CD4-positive, alpha-beta T cell treated with Interleukin-4 for 1 hour (primary cell): ENCODE measurements at places on chromosomes 2 and 18.

DNA sequence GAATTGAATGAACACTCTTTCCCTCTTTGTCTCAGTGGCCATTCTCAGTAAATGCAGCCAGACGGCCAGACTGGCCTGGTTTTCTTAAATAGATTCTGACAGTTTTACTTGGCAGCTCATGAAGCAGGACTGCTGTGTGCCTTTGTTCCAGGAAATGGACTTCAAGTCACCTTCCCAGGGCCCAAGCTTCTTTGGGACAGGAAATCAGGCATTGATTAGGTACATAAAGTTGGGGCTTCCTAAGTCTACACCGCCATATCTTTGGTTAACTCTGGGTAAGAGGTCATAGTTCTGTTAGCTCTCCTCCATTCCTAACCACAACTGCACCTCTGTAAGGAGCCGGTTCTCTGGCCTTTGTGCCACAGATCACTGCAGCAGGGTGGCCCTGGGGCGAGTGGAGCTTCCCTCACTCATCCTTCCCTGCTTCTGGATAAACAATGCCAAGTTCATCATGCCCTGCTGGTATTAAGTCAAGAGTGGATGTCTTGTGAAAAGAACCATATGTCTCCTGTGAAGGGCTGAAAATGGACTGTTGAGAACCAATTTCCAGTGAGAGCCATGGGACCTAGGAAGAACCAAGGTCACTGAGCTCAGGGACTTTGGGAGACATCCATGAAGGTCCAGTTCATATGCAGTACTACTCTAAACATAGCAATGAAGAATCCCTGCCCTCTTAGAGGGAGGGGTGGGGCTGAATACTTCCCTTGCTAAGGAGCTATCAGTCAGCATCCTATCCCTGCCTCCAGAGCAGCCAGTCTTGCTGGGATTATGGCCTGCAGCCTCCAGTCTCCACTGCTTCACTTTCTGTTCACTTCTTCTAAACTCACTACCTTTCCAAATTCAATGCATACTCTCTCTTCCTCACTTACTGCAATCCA, 122.6 kb upstream of the XPO1 start:
- no peak for DNase-seq

DNA sequence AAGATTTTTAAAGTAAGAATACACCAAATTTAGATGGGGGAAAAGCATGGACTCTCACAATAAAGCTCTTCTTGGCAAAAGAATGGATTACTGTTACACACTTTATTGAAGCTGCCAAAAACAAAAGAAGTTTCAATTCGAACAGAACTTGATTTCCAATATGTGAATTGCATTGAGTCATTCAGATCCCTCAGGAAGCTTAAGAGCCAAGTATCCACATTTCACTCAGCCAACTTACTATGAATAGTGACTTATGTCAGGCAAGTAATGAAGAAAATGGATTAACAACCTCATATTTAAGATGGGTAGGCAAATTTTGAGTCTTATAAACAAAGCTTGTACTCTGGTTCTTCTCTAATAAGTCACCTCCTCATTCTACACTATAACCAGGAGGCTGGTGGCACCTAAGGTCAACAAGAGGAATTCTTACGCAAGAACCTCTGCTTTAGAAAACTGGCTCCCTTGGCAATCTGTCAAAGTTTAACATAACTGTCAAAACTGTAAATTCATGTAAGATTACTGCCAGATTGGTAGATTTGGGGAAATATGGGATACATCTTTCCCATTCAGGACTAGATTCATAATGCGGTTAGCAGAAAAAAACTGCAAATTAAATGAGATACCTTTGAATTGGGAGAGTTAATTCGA, 6.0 kb downstream of the HADHA start:
- DNase-seq, result no peak

GRCh38 chr2:63029058-63029457, 21.6 kb upstream of the OTX1 start:
- no peak for DNase-seq

DNA sequence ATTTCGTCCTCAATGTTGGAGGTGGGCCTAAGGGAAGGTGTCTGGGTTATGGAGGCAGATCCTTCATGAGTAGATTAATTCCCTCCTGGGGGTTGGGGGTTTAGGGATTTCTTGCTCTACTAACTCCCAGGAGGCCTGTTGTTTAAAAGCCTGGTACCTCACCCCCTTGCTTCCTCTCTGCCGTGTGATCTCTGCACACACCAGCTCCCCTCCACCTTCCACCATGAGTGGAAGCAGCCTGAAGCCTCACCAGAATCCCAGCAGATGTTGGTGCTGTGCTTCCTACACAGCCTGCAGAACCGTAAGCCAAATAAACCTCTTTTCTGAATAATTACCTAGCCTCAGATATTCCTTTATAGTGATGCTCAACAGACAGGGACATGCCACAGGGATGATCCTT, 141.5 kb downstream of the ZNF516 start:
- DNase-seq, result no peak

DNA sequence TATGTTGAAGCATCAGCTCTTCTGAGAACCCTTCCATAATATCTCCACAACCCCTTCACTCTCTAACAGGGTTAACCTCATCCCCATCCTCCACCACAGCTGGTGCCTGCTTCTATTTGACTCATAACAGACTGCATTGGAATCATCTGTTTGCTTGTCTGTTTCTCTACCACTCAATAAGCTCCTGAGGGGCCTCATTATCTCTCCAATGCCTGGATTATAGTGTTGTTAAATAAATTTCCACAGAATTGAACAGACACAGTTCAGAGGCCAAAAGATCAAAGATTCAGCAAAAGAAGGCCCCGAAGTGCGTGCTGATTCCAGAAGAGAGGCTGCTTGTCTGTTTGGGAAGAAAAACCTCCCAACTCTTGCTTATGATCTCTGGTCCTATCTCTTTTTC, 33.7 kb upstream of the FAM98A start:
- DNase-seq, result no peak

GRCh38 chr2:62410015-62410453, 96.0 kb downstream of the TMEM17 start:
- DNase-seq, result no peak

- DNase-seq, result no peak
Measured at GRCh38 chr2:32614084-32614483, 13.8 kb upstream of the TTC27 start.

- DNase-seq, result no peak
Measured at GRCh38 chr2:216405588-216405987, 6.7 kb upstream of the SMARCAL1 start.

DNA sequence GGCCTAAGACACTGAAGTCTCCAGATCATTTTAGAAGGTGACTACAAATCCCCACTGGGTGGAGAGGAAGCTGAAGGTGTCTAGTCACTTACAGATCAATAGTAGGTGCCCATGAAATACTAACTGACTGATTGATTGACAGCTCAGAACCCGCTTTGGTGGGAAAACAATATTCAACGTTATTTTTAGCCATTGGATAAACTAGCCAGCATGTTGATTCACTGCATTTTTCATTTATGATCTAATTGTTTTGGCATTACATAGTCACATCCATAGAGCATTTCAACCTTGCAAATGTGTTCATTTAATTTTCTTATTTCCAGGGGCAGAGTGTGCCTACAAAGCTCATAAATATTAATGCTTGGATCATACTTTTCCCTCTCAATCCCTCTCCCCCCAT, 162.3 kb downstream of the MREG start:
- DNase-seq, result no peak

- no peak for DNase-seq
Measured at GRCh38 chr2:20351555-20352229, 1.0 kb upstream of the PUM2 start.

DNA sequence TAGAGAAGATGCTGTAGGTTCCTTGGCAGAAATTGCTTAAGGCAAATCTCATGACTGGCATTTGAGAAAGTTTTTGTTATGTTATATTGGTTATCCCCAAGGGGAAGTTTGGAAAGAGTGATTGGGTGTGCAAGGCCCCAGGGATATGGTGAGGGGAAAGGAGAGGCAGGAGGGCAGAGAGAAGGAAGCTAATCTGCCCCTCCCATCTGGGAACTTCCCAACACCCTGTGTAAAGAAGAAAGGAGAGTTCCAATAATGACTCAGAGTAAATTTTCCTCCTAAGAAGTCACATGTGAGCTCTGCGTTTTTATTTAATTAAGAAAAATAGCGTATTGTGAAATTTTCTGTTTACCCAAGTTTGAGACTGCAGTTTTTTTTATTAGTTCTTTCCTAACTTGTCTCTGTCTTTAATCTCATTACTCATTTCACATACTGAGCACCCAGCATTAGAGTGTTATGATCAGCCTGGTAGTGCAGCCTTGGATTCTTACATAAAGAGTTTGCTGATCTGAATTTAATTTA, 3.1 kb upstream of the KYNU start:
- peak; percentile 35 for DNase-seq

GRCh38 chr2:182379241-182379640, 47.6 kb downstream of the PDE1A start:
- DNase-seq, result no peak

GRCh38 chr2:64052463-64053241, 33.4 kb upstream of the VPS54 start:
- peak; percentile 22 for DNase-seq

DNA sequence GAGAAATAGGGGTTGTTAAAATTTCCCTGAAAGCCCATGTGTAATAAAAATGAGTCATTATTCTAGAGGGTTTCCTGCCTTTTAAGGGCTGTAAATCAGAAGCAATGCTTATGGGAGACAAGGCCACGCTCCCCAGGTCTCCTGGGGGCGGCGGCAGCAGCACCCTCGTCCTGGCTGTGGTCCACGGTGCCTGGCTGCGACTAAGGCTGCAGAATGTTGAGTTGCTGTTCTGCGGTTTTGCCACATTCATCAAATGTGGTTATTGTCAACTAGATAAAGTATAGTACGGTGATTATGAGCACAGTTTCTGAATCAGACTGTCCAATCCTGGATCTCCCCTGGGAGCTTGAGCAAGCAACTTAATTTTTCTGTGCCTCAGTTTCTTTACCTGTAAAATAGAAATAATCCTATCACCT, 11.9 kb upstream of the AGFG1 start:
- peak; percentile 56 for DNase-seq

GRCh38 chr18:55302167-55302833, 285.7 kb downstream of the TCF4 start:
- no peak for DNase-seq

- no peak for DNase-seq
Measured at GRCh38 chr2:196177124-196177523, 5.7 kb upstream of the STK17B start.

DNA sequence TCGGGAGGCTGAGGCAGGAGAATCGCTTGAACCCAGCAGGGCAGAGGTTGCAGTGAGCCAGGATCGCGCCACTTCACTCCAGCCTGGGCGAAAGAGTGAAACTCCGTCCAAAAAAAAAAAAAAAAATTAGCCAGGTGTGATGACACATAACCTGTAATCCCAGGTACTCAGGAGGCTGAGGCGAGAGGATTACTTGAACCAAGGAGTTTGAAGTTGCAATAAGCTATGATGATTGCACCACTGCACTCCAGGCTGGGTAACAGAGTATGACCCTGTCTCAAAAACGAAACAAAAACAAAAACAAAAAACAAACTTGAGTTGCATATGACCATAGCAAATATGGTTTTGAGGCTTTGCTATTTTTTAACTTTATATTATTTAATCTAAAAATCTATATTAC, 25.8 kb downstream of the SANBR start:
- no peak for DNase-seq

DNA sequence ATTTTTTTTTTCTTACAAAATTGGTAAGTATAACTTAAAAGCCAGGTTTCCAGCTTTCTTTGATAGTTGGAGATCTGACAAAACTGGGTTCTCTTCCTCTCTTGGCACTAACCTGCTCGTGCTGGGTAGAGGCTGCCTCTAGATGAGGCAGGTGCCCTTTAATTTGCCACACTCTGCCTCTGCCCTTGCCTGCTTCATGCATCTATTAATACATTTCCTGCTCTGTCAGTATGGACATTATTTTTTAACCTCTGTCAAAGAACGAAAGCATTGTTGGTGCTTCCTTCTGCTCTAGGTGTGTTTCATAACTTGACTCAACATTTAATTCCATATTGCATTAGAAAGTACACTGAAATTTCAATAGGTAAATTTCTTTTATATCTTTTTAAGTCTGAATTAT, 490.7 kb upstream of the ZEB2 start:
- DNase-seq, result no peak

- no peak for DNase-seq
Measured at GRCh38 chr2:220533485-220533884, 906.1 kb downstream of the SLC4A3 start.

GRCh38 chr2:57806449-57806968, 240.1 kb upstream of the VRK2 start:
- no peak for DNase-seq
